ENCODE measurements at places on chromosomes 1 and 21.

DNA sequence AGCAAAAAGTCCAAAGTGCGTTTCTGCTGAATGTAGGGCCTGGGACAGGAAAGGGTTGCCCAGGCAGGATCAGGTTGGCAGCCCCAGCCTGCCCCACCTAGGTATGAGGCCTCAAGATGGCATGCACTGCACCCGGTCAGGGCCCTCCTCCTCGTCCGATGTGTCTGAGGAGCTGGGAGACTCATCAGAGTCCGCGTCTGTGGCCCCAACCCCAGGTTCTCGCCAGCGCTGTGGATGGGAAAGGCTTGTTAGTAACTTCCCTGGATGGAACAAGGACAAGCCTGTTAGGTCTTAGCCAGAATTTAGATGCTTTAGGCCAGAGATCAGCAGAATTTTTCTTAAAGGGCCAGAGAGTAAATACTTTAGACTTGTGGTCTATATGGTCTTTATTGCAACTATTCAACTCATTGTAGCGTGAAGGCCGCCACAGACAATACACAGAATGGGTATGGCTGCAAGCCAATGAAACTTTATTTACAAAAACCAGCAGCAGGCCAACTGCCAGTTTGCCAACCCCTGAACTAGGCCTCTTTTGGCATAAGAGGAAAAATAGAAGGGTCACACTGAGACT is 12.4 kb downstream of the PEA15 start:
- DNase-seq, result peak; percentile 89

- DNase-seq, result peak; percentile 8
Measured at GRCh38 chr21:45747802-45748445, 104.4 kb downstream of the PCBP3 start.

DNA sequence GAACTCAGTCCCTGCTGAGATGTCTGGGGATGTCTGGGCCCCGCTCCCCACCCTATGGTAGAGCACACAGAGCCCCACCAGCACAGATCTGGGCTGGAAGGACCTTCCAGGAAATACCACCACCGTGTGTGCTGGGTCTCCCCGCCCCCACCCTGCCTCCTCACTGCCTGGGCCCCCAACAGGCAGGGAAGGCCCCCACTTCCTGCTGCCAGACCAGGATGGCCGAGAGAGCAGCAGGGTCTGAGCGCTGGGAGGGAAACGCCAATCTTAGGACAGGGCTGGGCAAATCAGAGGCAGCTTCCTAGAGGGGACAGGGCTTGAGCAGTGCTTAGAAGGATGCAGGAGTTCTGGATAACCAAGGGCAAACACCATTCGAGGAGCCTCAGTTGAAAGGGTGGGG is 11.9 kb downstream of the ADGRB2 start:
- DNase-seq, result no peak

DNA sequence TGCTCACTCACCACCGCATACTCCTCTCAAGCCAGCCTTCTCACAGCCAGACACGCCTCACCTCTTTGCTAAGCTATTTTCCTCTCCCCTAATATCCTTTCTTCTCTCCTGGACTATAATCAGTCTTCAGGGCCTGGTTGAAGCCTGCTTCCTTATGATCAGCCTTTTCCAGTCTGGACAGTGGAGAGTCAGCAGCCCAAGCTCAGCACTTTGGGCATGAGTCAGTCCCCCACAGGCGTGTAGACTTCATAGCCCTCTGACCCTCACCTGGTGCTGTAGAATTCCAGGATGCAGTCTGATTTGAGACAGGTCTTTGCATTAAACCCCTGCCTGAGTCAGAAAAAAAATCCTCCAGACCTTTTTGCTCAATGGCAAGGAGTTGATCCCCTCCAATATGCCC is 2.5 kb downstream of the HPCAL4 start:
- peak; percentile 80 for DNase-seq

- DNase-seq, result no peak
Measured at GRCh38 chr1:3217181-3217641, 148.2 kb downstream of the PRDM16 start.

DNA sequence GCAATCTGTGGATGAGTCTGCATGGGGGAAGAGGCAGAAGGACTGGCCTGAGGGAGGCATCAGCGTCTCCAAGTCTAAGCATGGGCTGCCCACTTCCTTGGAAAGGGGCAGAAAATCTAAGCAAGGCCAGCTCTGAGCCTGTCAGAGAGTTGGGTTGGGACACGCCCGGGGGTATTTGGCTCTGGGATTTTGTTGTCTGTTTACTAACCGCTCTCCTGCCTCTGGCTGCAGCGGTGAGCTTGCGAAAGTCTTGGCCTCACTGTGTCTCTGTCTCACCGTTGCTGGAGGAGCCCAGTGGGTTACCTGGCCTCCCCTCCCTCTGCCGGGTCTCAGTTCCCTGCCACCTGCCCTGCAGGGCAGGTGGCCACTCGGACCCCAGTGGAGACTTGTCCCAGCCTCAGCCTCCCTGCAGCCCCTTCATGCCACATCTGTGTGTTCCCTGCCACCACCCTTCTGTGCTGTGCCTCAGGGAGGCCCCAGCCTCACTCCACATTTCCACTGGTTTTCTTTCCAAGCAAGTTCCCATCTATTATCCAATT is 33.7 kb downstream of the EDN2 start:
- DNase-seq, result peak; percentile 50

DNA sequence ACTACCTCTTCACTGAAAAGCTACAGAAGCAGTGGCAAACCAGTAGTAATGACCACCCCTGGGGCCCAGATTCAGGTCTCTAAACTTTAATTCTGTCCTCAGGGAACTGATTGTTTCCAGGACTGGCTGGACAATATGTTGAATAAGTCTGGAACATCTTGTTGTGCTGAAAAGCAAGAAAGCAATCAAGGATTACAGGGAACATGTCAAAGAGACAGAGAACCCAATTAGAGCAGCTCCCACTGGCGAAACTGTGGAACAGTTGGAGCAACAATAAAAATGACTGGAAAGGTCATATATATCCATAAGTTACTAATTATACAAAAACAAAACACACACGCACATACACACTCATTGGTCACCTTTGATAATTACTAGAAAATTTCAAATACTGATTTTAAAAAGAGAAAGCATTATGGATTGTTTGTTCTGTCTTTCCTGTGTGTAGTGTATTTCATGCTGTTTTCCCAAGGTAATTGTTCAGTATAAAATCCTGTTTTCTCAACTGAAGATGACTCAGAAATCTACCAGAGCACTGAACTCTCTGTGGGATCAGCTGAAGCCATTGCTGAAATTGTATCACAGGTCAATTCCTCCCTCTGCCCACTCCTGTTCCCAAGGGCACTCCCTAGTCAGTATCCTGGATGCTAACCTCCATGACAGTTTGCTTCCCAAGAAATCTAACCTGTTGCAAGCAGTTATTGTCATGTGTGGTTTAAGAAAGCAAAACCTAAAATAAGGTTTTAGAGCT is 83.6 kb upstream of the RGS1 start:
- peak; percentile 17 for DNase-seq

DNA sequence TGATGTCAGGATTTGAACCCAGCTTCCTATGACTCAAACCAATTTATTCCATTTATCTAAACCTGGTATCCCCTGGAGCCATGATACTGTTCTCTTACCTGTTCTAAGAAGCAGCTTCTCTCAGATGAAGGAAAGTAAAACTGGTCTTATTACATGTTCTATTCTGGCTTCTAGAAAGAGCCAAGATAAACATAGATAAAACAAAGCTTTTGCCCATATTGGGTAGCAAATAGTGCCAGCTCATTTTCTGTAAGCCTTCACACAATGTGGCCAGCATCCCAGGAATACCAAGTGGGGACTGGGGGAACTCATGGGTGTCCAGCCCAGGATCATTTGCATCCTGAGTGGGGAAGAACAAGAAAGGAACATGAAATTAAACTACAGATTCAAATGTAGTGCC is 53.5 kb upstream of the EPHA8 start:
- DNase-seq, result peak; percentile 14

DNA sequence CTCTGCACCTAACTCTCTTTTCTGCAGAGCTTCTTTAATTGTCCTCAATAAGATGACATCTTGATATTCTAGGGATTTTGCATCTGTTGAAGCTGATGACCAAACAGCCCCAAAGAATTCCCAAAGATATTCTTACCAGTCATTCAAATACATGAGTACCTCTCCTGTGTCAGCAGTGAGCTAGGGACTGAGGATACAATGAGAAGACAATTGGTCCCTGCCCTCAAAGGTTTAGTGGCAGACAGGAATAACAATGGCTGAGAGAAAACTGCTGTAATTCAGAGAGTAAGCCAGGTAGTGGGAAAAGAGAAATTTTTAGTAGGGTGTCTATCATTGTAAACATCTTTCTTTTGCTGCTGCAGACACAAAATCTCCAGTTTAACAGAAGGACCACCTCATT is 5.9 kb downstream of the MCOLN3 start:
- DNase-seq, result no peak

DNA sequence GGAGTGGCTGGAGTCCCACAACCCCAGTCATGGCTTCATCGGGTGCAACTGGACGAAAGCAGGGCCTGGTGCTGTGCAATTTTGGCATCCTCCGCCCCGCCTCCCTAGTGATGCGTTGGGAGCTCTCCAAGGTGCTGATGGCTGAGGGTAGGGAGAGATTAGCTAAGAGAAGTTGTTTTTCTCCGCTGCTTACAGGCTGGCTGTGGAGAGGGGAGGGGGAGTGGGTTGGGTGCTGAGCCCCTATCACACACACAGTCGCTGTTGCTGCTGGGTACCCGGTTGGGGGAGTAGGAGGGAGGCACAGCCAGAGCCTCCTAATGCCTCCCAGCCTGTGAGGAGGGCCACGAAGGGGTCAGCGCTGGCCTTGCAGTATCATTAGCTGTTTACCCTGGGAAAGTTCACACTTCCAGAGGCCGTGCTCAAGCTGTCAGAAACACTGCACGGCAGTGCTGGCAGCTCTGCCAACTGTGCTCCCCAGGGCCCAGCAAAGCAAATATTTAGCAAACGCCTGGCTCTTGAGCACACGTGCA is 110.0 kb downstream of the GRIK3 start:
- peak; percentile 26 for DNase-seq

- no peak for DNase-seq
Measured at GRCh38 chr1:228346731-228347130, 59.9 kb downstream of the TRIM11 start.

DNA sequence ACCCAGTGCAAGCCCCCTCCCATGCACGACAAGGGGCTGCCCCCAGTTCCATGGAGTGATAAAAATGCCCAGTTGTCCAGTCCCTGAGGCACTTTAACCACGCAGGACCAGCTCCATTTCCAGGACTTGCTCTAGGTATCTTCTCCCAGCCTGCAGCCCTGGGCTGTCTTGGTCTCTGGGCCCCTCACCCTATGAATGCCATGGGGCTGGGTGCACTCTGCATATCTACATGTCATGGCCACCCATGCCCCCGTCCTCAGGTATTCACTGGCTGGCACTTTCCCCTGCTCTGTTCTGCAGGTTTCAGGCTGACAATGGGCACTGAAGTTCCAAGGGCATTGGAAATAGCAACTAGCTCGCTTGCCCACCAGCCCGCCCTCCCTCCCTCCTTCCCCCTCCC is 19.6 kb upstream of the C1orf174 start:
- DNase-seq, result no peak

DNA sequence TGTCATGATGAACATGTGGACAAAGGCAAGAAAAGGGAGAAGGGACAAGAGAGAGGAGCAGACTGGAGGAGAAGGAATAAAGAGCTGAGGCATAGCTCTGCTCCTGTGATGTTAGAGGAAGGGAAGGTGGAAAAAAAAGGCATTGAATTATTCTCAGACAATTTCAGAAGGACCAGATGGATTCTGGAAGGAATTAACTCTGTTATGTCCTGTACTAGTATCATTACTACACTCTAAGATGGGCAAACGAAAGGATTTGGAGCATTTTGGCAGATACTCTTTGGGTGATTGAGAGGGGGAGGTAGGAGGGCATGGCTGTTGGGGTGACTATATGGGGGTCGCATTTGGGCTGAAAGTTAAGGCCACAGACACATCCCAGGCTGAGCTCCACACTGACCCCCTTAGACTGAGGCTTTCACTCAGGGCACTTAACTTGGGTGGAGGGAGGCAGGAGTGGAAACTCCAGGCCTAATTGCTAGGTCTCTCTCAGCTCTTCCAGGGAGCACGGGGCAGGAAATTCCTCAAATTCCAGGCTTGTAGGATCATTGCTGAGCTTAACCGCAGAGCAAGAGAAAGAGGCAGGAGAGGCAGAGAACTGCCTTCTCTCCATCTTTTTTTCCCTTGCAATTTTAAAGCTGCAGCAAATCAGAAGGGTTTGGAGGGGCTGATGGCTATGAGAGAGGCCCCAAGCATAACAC is 25.9 kb downstream of the KIRREL1 start:
- DNase-seq, result peak; percentile 85

DNA sequence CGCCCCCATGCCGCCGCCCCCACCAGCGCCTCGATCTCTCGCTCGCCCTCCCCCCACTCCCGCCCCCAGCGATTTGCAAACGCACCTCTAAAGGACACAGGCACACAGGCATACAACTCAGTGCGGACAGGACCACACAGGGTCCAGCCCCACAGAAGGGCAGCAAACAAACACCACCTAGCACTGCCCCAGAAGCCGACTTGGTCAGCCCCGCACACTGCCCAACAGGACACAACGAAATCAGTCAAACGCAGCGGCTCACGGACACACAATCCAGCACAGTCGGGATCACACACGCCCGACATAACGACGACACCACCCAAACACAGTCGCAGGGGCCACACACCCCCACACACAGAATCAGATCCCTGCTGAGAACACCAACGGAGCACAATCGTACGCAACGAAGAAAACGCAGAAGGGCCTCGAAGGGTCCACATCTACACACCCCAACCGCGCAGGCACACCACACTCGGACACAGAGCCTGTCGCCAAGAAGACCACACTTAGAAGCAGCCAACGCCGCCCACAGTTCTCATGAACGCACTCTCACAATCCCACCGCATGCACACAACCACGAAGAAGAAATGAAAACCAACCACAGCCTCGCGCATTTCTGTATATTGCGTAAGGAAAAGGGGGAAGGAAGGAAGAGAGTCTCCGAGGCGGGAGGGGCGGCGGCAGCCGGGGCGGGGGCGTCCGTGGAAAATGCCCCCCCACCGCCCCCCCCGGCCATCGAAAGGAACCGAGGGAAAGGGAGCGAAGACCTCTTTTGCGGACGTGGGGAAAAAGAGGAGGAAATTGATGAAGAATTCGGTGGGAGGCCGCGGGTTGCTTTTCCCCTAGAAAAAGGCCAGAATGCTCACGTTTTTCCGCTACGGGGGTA is 481 bp downstream of the TAL1 start:
- peak; percentile 33 for DNase-seq

GRCh38 chr1:44354840-44355581 is at the start of gene ERI3:
Gene ERI3, minus strand, starts transcription at chr1:44355257. Its CDS starts 231 bp downstream, at chr1:44355026.
- DNase-seq, result peak; percentile 99

- peak; percentile 28 for DNase-seq
Measured at GRCh38 chr1:20165522-20165951, 20.4 kb upstream of the UBXN10 start.

GRCh38 chr1:232291681-232292080 is 338.3 kb downstream of the SIPA1L2 start:
- DNase-seq, result peak; percentile 53

All from epithelial cell of esophagus (primary cell).